GM04503 (cell line): ENCODE measurements at places on chromosomes 2 and 18.

- DNase-seq, result no peak
Observed at GRCh38 chr18:54453996-54454395, 96.3 kb downstream of the C18orf54 start.

DNA sequence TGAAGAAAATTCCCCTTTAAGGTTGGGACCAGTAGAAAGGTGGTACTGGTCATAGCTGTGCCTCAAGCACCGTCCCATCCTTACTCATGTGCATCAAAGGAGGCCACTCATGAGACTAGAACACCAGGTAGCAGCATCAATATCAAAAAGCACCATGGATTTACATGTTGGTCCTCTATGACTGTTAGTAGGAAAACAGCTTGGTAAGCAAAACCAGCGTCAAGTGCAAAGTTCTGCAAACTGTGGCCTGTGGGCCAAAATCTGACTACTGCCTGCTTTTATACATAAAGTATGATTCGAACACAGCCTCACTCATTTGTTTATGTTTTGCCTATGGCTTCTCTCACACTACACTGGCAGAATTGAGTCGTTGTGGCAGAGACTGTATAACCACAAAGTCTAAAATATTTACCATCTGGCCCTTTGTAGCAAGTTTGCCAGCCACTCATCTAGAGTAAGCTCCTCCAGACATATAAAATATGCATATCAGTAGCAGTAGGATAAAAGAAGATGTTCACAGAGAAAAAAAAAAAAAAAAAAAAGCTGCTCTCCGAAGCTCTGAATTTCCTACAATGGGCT, 119.7 kb upstream of the CTNNA2 start:
- no peak for DNase-seq

DNA sequence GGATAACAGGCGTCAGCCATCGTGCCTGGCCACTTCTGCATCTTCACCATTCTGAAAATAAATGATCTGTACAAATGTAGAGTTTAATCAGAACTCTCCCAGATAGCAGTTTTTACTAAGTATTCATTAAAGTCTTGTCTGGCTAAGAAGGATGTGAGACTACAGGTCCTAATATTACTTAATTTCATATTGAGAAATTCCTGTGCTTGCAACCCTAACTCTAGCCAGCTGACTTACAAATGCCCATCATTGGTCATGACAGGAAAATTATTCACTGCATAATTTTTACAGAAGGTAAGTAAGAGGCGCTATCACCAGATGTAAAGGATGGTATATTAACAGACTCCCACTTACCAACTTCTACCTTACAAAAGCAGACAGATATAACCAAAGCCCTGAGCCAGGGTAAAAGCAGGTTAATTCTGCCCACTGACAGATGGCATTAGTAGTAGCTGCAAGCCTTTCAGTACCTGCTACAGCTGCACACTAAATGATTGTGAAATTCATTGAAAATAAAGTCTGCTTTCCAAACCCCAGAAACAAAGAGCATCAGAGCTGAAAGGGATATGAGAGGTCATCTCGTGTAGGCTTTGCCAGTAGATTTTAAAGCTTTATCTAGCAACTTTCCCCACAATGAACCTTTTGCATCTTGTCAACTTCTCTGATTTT, 271.3 kb upstream of the STON1 start:
- no peak for DNase-seq

DNA sequence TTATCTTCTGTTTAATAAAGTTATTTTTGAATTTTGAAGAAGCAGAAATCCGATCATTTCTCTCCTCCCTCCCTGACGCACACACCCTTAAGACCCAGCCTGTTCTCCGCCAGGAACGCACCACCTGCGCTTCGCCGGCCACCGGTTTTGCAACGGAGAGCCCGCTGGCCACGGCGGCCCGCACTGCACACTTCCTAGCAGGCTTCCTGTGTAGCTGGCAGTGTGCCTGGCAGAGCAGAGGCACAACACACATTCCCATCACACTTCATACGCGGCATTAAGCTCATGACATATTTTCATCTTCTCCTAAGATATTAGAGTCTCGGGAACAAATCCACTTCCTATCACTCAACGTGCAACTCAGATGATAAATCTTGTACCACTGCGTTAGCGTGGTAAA, 148.0 kb downstream of the HDAC4 start:
- no peak for DNase-seq

- no peak for DNase-seq
Observed at GRCh38 chr2:218474527-218474926, 55.6 kb downstream of the VIL1 start.

DNA sequence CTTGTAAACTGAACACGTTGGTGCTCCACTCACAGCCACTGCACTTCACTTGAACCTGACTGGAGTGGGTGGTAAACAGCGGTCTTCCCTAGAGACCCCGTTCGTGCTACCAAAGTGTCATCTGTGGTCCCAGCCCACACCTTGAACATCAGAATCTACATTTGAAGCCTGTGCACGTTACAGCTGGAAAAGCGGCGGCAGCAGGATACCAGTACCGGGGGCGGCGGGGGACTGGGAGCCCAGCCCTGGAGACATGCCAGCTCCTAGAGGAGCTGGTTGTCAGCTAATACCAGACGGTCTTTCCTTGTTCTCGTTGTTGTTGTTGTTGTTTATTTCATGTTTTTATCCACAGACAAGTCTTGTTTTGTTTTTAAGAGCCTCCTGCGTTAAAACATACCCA, 156.7 kb downstream of the WDSUB1 start:
- no peak for DNase-seq
